ENCODE measurements at places on chromosomes 1 and 21. TPM values are rescaled to one million over a fixed set of nuclear protein-coding genes. Genes with fewer than 3 reads are reported as not detected.

The NR5A2 gene
- 1.4 TPM for total RNA-seq

The DDAH1 gene
- 48.4 TPM for total RNA-seq

- no peak for DNase-seq
Measured at GRCh38 chr1:69702085-69702484, 134.4 kb downstream of the LRRC7 start.

GRCh38 chr1:89022167-89022959 lies at the start of gene GBP3:
TSS of gene GBP3 (minus strand) at chr1:89022866. CDS start at chr1:89020721, 2,145 bp downstream.
- DNase-seq: no peak

GRCh38 chr1:224510880-224511645 lies 76.5 kb upstream of the WDR26 start:
- DNase-seq: no peak

DNA sequence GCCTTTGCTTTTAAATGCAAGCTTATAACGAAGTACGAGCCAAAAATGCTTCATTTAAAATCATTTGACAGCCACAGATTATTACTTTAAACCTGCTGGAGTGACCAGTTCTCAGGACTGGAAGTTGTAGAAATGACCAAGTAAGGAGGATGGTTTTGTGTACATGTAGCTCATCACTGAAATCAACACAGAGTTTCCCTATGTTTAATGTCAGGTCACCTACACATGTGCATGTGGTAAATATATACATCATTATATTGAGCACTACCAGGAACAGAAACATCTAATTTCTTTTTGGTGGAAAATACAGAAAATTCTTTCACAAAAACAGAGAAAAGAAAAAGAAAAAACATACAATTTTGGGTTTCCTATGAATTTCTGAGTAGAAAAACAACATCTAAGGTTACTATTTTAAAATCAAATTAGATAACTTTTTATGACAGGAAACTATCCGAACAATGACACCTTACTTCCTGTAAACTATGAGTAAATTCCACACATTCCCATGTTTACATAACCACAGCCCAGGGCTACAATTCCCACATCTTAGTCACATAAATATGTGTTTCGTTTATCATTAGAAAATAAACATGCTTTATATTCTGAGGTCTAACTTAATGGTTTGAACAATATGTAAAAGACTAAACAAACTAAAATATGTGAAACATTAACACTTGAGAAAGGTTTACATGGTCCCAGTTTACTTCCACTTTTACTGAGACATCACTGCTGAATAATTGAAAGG lies 73.6 kb downstream of the ZNF281 start:
- DNase-seq: no peak

DNA sequence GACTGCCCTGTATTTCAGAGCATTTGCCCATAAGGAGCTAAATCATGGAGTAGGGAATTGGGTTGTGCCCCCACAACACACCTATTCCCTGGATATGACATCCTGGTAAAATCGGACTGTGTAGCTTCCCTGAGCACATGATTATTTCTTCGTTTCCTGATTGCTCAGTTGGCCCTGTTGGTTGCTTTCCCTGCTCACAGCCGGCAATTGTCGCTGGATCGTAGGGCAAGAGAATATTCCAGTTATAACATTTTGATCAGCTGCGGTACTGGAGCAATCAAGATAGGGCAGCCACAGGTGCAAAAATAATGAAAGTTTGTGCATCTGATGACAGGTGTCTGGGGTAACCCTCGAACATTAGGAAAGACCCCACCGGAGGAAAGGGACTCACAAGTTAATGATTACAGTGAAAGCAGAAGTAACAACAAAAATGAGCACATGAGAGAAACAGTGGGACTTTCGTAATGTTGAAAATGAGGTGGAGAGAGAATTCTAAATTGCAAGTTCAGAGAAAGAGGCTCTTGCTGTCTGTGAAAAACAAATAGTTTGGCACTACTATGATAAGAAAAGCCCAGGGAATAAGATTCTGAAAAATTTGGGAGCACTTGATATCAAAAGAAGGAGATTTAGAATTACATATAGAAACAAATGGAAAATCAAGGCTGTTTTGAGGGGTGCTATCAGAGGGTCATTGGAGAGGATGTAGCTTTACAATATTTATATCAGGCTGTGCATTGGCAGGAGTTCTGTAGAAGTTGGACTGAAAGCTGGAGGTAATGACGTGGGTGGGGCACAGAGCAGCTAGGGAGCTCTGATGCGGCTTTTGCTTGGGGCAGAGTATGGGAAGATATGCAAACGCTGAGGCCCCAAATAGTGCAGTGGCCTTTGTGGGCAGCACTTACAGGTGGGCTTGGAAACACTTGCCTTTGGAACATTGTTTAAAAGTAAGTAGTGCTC lies at the start of gene MAB21L3:
TSS of gene MAB21L3 (plus strand) at position 833 of the 957 bp plus-strand sequence. CDS start 1,217 bp downstream, outside the sequence.
- DNase-seq: no peak

DNA sequence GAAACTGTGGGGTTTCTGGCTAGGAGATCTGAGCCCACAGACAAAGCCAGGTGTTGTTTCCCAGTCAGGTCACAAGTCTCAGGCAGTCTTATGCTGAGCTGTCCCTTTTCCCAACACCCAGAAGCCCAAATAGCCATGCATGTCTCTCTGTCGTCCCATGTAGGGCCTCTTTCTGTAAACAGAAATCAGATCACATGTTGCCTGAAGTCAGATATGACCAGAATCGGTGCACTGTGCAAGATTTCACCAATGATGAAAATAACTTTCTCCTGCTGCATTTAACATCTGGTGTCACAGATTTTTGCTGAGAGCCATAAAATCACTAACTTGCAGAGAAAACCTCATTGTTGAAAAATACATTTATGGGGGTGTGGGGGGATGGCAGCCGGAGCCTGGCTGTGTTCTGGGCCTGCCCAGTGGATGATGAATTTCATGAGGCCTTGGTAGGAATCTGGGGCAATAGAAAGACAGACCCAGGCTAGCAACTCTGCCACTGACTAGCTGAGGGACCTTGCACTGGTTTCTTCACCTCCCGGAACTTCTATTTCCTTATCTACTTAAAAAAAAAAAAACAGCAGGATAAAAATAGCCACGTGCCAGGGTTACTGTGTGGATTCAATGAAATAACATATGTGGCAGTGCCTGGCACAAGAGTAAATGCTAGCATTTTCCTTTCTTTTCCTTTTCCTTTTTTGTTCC lies 158.8 kb upstream of the NFIA start:
- DNase-seq: no peak

GRCh38 chr1:161705537-161705936 lies 1.5 kb upstream of the FCRLA start:
- DNase-seq: no peak

DNA sequence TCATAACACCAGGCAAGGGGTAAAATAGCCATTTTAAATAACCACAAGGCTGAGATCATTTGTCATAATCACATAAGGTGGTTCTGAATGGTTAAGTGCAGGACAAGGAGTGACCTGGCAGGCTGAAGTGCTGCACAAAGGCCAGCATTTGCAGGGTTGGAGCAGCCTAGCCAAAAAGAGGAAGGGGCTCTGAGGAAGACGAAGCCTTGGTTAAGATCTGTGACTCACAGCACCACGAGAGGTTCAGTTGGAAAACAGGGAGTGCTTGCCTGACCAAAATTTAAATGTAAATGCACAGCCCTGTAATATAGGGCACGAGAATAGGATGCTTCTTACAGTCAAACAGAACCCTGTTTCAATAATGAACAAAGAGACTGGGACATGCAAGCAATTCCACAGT lies 12.1 kb downstream of the ATP5PF start:
- no peak for DNase-seq

The NBPF1 gene
- total RNA-seq: 35.3 TPM

DNA sequence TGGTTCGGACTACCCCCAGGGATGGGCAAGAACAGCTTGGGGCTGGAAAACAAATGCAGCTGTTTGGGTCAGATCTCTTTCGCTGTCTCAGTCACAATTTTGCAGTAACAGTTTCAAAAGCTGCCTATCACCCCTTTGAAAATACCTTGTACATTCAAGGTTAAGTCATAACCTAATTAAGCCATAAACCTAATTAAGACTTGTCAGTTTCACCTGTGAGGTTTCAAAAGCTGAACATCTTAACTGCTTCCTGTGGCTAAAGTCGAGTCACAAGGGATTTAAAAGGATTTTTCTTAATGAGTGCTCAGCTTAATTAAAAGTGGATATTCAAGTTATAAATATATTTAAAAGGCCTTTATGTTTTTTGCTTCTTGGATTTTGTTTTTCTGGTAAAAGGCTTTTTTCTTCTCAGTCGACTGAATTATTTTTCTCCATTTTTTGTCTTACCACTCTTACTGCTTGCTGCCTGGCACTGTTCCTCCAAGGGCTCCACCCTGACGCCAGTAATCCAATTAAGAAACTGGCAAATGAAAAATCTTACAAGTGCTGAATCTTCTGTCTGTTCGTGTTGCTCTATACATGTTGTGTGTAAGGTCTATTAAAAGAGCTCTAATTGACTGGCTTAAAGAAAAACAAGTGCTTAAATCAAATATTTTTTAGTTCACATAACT lies 31.3 kb downstream of the CBR1 start:
- no peak for DNase-seq

DNA sequence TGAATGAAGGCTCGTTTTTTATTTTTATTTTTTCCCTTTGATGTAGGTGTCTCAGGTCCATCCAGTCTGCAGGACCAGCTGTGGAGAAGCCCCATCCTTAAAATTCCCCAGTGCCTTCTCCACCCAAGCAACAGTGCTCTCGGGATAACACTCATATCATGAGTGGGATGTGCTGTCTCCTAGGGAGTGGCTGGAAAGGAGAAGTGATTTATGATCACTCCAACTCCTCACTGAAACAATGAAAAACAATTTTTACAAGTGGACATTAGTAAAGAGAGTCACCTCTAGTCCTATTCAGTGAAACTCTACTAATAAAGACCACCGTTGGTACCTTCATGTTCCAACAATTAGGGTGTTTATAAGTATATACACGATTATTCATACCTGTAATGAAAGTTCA lies 3.5 kb downstream of the STUM start:
- DNase-seq: no peak

GRCh38 chr1:61266738-61267137 lies 184.4 kb downstream of the NFIA start:
- DNase-seq: no peak

- DNase-seq: no peak
Measured at GRCh38 chr1:33339413-33339812, 18.5 kb upstream of the A3GALT2 start.

The UBL4B gene
- not detected for total RNA-seq

The SFN gene
- total RNA-seq: 47.5 TPM

The SERPINC1 gene
- total RNA-seq: 0.30 TPM

The ARHGAP29 gene
- total RNA-seq: 63.8 TPM

DNA sequence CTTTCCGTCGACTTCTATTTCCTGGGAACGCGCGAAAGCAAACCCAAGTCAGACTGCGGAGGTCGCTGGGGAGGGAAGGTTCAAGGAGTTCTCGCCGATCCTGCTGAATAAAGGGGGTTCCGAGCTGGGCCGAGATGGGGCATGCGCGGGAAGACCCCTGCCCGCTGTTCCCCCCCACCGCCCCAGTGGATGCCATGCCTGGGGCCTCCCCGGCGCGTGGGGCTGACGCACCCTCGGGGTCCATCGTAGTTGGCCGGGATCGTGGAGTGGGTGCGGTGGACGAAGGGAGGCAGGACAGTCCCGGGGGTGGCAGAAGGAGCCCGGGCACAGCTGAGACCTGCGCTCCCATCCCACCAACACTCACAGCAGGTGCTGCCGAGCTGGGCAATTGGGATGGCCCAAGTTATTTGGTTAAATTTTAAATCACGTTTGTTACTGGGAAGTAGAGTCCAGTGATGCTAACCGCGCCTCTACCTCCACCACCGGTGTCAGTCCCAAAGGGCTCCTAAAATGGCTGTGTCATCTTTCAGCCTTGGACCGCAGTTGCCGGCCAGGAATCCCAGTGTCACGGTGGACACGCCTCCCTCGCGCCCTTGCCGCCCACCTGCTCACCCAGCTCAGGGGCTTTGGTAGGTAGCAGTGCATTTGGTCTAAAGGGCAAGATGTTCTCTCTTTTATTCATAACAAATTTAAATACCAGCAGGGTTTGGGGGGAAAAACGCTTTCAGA lies 801 bp downstream of the MX1 start:
- DNase-seq: no peak

- no peak for DNase-seq
Measured at GRCh38 chr1:3983181-3983580, 83.1 kb upstream of the C1orf174 start.

DNA sequence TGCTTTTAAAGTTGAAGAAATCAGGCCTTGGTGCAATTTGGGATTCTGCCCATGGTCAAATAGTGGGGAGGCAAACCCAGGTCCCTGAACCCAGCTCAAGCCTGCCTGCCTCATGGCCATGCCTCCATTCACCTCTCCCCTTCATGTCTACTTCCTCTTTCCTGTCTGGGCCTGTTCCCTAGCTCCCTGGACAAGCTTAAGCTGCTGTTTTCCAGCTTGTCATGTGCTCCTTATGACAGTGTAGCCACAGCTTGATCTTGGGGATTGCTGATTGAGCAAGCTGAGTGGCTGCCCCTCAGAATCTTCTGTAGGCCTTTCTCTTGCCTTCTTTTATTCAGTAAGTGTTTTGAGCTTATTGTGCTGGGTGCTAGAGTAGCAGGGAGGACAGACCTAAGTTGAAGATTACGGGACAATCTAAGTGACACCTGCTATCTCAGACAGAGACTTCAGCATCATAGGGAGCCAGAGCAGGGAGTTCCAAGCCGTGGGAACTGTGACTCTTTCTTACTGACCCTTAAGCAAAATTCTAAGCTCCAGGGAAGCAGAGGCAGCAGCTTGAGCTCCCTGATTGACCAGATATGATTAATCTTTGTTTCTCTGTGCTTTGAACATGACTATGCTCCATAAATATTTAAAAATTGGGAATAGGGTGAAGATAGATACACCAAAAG lies 520 bp upstream of the MR1 start:
- peak; percentile 57 for DNase-seq

The AGBL4 gene
- total RNA-seq: 2.1 TPM

GRCh38 chr1:85406887-85407533 lies 57.9 kb downstream of the DDAH1 start:
- DNase-seq: no peak

Measured in lower lobe of right lung (tissue), 2 donors.